Amniotic stem cell (primary cell): ENCODE measurements at places on chromosomes 1 and 21.

- no peak for DNase-seq
Measured at GRCh38 chr1:41469706-41470105, 14.8 kb downstream of the EDN2 start.

DNA sequence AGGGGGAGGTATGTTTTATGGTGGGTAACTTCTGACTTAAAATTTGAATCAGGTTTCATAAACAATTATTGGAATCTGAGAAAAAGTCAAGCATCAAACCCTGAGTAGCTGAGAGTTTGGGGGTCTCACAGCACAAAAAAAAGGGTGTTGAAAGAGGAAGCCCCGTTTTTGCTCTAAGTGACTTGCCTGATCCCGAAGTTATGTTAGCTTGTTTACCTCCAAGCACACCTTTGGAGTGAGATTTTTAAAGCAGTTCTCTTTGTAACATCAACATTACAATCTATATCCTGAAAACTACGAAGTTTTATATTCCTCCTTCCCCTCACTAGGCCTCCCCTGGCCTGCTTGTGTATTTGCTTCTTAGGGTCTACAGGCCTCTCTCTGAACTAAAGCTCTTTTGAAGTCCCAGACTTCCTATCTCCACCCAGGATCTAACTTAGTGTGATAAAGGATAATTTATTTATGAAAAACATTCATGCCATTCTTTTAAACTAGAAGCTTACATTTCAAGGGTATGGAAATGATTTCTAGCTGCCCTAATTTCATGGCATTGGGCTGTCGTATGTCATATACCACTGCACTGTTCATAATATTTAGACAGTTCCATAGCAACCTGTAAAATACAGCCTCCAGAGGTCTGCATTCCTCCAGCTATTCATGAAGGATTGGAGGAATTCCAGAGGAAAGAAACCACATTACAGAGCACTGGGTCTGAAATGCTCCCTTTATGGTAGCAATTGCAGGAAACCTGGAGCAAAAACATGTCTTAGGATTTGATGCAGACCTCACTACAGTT is 36.1 kb upstream of the RGS1 start:
- DNase-seq: peak; percentile 91

DNA sequence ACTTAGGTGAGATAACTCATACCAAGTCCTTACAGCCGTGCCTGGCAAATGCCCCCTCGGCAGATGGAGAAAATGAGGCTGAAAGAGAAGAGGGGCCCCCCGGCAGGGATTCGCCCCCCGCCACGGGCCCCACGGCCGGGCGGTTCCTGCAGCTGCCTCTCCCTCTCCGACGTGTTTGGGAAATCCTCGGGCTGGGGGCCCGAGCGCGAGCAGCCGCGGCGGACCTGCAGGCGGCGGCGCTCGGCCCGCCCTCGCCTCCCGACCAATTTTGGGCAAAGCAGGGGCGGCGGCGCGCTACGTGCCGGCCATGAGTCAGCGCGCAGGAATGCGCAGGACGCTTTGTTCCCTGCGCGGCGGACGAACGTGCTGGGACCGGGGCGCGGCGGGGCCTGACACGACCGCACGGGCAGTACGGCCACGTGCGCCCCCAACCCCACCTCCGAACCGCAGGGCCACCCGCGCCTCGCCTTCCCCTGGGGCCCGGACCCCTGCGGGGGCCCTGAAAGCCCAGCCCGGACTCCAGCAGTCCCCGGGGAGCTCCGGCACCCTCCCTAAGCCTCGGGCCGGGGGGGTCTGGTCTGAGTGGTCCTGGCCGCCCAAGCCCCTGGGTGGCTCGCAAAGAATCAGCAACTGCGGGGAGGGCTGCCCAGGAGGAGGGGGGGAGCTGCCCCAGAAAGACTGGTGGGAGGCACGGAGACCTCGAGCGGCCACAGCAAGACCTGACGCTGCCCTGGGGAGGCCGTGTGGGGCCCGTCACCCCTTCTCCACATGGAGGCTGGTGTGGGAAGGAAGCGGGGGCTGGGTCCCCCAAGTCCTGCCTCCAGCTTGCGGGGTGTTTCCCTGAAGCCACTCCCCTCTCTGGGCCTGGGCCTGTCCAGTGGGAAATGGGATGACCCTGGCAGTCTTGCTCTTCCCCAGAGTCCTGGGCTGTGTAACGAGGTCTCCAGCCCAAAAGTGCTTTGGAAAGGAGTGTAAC is 11.9 kb upstream of the EDN2 start:
- peak; percentile 54 for DNase-seq

DNA sequence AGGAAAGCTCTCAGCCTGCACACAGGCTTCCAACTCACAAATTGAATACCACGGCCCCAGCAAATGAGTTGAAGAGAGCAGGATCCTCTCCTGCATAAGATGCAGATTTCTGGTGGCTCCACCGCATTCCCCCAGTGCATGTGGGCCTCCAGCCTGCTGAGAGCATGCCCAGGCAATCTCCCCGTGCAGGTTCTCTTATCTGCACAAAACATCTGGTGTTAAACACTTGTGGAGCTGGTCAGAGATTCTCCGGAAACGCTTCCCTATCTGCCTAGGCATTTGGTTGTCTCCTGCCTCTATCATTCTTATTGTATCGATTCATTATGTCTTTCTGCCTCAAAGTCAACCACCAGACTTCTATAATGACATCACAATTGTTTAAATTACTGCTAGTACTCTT is 1349.0 kb upstream of the B3GALT2 start:
- no peak for DNase-seq

DNA sequence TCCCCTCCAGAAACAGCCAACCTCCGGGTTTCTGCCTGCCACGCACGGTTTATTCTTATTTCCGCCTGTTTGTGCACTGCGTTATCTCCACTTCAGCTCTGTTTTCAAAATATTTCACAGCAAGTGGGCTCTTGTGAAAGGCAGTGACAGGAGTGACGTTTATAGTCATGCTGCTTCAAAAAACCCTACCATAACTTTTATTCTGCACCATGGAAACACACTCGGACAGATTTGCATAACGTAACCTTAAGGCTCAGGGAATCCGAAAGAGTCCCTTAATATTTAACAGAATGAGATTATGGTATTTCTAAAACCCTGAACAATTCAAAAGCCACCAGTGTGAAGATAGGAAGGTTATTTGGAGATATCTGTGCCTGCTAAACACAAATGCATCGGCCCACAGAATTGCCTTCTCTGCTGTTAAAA is 782 bp upstream of the SDE2 start:
- no peak for DNase-seq

- no peak for DNase-seq
Measured at GRCh38 chr1:221013691-221014660, 134.7 kb downstream of the HLX start.

GRCh38 chr1:232949636-232950196 is 695 bp upstream of the NTPCR start:
- DNase-seq: no peak

DNA sequence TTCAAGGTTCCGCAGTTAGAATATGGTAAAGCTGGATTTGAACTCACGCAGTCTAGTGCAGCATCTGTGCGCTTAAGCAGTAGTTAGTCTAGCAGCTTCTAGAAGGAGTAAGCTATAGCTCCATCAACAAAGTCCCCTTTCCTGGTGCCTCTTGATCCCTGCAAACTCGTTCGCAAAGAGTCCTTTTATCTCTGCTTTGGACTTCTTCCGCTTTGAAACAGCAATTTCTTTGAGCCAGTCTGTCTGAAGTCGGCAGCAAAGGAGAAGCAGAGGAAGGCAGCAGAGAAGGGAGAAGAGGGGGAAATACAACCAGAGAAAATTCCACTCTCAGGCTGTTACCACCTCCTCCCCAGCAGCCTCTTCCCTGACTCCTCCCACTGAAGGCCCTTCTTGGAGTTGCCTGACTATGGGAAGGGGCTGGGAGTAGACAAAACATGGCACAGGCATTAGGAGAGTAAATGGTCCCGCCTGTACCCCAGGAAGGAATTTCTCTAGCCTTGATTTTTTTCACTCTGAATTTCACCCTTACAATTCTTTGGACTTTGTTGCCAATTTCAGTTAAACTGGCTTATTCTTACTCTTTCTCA is 25.9 kb downstream of the HSD3B2 start:
- DNase-seq: no peak

DNA sequence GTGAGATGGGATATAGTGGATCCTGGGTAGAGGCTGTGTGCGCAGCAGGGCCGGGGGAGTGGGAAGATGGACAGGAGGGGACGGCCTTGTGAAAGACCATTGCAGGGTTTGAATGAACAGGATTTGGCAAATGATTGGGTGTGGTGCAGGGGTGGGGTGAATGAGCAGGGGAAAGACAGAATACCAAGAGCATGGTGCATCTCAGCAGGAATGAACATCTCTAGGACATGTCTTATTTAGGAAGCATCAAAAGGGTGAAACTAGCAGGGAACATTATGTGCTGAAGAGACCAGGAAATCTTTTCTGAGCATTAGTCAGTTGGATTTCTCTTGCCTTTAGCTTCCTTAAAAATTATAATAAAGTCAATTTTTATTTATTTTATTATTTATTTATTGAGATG is 60.6 kb upstream of the SLC2A1 start:
- no peak for DNase-seq

GRCh38 chr1:156097499-156098178 is 15.4 kb upstream of the MEX3A start:
- DNase-seq: no peak

- no peak for DNase-seq
Measured at GRCh38 chr1:202567738-202568137, 142.5 kb downstream of the SYT2 start.

DNA sequence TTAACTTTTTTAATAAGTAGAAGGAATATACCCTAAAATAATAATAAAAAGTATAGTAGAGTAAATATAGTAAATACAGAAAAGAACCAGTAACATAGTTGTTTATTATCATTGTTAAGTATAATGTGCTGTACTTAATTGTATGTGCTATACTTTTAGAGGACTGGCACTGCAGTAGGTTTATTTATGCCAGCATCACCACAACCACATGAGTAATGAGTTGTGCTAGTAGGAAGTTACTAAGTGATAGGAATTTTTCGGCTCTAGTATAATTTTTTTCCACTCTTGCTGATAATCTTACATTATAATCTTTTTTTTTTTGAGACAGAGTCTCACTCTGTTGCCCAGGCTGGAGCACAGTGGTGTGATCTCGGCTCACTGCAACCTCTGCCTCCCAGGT is 71.6 kb downstream of the IVNS1ABP start:
- no peak for DNase-seq

- no peak for DNase-seq
Measured at GRCh38 chr21:37904856-37905255, 11.4 kb downstream of the KCNJ6 start.

DNA sequence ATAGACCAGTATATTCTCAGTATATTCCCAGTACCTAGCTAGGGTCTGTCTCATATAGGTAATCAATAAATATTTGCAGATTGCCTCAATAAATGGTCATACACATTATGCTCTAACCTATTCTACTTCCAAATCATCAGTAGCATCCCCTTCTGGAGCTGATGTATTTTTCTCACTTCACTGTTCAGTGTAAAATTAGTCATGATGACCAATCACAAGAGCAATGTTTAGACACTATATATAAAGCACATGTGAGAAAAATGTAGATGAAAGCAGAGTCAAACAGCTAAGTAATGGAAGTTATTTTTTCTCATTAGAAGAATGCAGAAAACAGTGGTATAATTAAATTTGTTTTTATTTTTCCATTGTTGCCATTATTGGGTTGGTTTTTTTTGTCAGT is 34.7 kb downstream of the EPRS1 start:
- DNase-seq: no peak

DNA sequence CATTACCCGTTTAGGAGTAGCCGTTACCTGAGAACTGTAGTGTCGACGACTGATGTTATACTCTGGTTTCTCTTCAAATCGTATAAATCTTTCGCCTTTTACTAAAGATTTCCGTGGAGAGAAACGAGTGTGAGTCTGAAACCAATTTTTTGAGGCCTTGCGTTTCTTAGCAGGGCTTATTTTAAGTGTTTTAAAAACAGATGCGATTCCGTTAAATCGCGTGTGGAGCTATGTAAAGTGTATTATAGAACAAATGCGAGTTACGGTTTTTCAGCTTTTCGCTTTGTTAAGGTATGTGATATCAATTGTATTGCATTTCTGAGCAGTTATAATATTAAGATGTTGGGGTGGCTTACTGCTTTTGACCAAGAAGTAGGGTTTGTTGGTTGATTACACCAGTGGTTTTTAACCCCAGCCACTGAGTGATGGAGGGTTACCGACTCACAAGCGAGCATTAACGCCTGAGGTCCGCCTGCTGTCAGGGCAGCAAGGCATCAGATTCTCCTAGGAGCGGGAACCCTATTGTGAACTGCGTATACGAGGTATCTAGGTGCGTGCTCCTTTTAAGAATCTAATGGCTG is 18.0 kb downstream of the KIAA2013 start:
- peak; percentile 92 for DNase-seq

- DNase-seq: no peak
Measured at GRCh38 chr1:36232212-36233095, 8.2 kb downstream of the THRAP3 start.

GRCh38 chr1:94257444-94257843 is 20.1 kb upstream of the ARHGAP29 start:
- DNase-seq: no peak

DNA sequence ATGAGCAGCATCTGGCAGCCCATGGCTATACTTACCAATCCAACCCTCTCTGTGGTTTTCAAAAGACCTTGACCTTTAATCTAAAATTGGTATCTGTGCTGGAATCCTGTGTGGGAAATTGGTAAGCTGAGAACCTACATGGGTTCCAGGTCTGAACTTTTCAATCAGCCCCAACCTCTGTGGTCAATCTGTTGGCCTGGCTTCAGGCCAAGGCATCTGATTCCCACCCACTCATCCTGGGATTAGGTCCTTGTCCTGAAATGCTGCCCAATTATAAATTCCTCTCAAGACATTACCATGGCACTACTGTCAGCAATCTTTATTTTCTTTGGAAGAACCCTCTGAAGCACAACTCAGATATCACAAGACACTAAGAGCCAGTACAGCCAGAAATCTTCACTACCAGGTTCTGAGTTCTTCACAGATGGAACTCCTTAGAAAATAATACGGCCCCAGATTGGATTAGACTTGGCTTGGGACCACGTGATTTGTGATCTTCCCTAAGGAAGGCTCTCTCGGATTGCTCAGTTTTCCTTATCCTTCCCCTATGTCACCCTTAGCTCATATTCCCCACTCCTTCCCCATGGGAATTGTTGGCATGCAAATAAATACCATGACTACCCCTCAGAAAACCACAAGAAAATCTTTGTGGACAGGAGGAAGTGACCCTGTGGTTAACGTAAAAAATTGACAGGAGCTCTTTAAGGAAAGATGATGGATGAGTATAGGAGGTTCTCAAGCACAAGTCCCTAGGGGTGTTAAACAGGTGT is 207.9 kb upstream of the ST6GALNAC5 start:
- peak; percentile 17 for DNase-seq

DNA sequence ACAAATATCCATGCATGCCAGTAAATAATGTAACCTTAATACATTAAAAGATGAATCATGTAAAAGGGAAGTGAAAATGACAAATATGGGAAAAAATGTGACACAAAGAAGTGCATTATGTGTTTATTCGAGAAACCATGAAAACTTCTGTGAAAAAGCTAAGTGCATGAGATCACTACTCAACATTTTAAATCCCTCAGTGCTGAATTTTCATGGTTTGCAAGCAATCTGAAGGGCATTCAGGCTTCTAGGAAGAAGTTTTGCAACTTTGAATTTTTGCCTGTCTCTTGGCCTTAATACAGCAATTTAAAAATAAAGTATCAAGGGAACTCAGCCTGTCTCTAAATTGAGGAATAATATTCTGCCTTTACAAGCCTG is 78.2 kb downstream of the MAP3K7CL start:
- peak; percentile 65 for DNase-seq
